RWPE1 (cell line): ENCODE measurements at places on chromosomes 6 and 20.
A peak's percentile ranks its signal among the peaks of the same experiment; 100 is the strongest.

DNA sequence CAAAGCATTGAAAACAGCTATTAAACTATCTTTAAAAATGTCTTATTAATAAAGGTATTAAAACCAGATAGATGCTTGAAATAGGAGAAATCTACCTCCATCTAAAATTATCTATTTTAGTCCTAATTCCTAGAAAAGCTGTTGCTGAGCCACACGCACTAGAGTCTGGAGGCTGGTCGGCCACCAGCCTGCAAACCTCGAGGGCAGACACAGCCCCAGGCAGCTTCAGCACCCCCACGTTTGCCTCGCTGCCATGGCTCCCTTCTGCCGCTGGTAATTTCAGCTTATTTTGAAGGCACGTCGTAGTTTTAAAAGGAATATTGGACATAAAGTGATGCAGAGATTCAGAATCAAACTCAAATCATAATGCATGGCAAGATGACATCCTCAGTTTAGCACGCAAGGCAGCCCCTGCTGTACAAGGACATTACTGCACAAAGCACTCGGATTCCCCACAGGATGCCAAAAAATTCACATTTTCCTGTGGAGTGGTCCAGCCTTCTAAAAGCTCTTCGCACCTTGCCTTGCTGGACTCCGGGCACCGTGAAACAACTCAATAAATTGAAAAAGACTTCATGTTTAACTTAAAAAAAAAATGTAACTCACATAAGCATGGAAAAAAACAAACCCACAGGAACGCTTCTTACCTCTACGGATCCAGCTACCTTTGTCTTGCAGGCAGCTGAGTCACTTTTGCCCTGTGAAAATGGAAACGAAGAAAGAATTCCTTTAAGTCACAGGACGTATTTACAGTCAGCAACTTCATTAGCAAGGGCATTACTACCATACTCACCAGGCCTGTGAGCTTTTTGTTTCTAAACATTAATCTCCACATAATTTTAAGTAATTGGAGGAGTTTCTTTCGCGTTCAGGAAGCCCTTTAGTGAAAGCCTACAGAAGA lies 143.4 kb upstream of the RPS6KA2 start:
- no peak for DNase-seq

DNA sequence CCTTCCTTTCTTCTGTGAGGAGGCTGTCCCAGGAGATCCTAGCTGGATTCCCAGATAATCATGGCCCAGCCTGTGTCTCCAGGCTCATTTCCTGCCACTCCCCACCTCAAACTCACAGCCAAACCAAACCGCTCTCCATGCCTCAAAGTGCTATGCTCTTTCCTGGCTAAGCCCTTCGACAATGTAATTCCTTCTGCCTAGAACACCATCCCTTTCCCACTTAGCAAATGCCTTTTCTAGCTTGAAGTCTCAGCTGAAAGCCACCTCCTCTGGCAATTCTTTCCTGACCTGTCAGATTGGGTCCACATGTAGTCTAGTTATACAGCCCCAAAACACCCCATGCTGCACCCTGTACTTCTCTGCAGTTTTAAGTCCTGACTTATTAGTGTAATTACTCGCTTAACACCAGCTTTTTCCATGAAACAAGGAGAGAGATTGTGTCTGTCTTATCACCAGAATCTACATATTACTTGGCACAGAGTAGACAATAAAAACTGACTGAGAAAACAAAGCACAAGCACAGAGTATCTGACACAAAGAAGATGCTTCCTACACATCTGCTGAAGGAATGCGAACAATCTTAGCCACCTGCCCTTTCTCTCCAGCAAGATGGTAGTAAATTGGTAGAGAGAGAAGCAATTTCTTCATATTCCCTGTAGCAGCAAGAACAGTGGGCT lies 5.4 kb downstream of the TRIM26 start:
- peak; percentile 30 for DNase-seq

GRCh38 chr6:4420160-4420865 lies 284.9 kb upstream of the ECI2 start:
- DNase-seq = no peak

DNA sequence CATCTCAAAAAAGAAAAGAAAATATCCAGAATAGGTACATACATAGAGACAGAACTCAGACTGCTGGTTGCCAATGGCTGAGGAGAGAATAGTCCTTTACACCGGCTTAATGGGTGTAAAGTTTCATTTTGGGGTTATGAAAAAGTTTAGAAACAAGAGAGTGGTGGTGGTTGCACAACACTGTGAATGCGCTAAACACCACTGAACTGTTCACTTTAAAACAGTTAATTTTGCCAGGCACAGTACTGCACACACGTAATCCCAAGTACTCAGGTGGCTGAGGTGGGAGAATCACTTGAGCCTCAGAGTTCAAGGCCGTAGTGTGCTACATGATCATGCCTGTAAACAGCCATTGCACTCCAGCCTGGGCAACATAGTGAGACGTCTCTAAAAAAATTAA lies 7.6 kb downstream of the ILRUN start:
- no peak for DNase-seq

- no peak for DNase-seq
Observed at GRCh38 chr6:138416206-138416605, 12.2 kb downstream of the HEBP2 start.

DNA sequence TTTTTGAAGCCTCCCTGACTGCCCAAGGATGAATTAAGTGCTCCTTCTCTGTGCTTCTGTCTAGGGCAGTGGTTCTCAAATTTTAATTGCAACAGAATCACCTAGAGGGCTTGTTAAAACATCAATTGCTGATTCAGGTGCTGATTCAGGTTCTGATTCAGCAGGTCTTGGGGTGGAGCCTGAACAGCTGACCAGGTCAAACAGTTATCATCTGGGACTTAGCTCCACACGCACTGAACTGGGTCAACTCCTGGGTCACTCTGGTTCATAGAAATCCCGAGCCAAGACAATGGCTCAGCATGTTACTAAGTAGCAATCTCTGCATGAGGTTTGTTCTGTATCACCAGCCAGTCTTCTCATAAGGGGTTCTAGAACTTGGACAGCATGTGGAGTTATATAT lies 192.3 kb downstream of the GJA1 start:
- peak; percentile 20 for DNase-seq

DNA sequence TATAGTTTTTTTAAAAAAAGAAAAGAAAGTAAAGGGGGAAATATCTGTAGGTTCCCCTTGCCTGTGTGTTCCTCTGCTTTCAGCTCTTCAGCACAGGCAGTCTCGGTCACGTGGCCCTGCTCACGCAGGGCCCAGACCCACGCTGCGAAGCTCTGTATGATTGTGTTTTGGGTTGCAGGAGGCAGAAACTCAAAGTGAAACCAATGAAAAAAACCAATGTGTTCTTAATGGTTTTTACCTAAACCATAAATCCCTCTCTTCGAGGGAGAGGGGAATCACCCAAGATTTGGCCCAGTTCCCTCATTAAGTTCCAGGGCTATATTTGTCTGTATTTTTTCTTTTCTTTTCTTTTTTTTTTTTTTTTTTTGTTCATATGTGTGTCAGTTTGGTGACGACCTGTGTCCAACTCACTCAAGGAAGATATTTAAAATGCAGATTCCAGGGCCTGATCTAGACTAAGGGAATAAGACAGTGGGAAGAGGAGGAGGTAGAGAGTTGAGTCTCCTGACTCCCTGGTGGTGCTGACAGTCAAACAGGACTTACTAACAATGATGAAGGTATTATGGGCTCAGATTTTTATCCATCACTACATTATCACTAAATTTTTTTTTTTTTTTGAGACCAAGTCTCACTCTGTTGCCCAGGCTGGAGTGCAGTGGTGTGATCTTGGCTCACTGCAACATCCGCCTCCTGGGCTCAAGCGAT lies 33.8 kb upstream of the RREB1 start:
- DNase-seq = no peak

GRCh38 chr20:6501061-6501460 lies 266.4 kb upstream of the BMP2 start:
- DNase-seq = peak; percentile 93

- DNase-seq = no peak
Observed at GRCh38 chr6:23447731-23448130, 678.3 kb upstream of the NRSN1 start.

DNA sequence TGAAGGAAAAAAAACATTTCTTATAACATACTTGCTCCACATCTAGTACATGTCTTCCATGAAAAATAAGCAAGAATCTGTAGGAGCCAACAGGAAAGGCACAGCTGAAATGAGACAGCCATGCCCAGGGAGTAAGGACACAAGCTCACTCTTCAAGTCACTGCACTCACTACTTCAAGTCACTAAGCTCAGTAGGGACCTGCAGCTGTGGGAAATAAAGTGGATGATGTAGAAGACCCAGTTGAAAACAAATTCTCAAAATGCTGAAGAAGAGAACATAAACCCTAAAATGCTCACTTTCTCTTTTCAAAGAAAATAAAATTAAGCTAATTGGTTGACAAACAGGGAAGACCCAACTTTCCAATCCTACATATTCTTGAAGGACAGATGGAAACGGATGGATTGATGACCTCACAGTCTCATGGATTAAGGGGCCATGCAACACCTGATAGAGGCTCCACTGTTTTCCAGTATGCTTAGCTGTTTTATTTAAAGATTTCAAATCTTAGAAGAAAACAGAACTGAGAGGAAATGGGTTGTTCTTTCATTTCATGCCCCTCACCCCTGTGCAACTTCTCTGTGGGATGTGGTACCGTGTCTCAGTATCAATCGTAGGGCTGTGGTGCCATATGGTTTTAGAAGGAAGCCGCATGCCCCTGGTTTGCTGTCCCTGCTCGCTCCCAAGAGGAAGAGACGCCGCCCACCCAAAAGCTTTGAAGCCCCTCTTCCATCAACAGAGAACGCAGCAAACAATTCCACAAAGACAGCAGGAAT lies 133.3 kb downstream of the WDR27 start:
- DNase-seq = no peak

DNA sequence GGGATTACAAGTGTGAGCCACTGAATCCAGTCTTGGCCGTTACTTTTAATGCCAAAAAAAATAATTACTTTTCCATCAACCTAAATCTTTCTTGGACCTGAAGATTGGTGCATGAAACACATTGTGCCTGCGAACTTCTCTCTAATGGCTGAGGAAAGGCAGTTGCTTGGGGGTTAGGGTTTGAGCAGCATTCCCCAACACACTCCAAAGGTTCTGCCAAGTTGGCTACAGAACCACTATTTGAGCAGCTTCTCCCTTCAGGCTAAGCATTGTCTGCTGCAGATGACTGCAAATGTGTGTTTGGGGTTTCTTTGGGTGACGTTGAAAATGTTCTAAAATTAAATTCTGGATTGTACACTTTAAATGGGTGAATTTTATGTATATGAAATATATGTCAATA lies 6.3 kb upstream of the LBP start:
- no peak for DNase-seq

GRCh38 chr6:43749461-43749860 lies 20.6 kb upstream of the VEGFA start:
- no peak for DNase-seq

DNA sequence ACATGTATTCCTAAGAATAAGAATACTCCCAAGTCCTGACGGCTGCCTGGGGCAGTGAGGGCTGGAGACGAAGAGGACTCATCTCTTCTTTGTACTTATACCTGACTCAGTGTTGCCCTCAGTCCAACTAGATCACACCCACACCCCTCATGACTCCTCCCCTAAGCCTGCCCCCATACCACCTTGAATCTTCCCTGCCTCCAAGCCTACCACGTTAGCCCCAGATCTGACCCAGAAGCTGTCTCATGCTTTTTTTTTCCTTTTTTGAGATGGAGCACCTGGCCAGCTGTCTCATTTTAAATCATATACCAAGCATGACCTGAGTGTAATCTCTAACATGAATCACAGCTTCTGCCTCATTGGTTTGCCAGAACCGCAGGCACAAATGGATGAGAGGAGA lies 45.2 kb downstream of the MUC22 start:
- DNase-seq = peak; percentile 65

GRCh38 chr20:56345911-56346310 lies 12.9 kb upstream of the FAM210B start:
- DNase-seq = no peak

- no peak for DNase-seq
Observed at GRCh38 chr6:138593909-138594757, 94.8 kb upstream of the NHSL1 start.

DNA sequence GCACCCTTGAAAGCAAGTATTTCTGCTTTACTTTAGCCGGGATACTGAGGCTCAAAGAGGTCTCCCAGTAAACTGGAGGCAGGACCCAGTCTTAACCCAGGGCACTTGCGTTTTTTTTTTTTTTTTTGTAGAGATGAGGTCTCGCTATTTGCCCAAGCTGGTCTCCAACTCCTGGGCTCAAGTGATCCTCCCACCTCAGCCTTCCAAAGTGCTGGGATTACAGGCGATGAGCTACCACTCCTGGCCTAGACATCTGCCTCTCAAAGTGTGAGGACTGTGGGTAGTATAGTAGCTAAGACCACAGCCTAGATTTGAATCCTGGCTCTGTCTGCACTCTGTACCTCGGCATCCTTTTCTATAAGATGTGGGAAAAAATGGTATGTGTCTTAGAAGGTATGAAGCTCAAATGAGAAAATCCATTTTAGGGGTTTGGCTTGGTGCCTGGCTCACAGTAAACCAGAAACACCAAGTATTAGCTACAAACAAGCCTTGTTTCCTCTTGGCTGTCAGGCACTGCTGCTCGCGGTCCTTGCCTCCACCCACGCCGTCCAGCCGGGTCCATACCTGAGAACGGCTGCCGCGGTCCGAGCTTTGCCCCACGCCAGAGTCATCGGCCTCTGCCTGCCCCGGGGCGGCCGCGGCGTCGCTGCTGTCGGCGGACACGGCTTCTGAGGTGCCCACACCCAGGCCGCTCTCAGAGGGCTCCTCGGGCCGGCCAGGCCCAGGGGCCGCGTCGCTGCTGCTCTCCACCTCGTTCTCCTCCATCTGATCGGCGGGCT lies 1.2 kb downstream of the ZNF335 start:
- DNase-seq = no peak

DNA sequence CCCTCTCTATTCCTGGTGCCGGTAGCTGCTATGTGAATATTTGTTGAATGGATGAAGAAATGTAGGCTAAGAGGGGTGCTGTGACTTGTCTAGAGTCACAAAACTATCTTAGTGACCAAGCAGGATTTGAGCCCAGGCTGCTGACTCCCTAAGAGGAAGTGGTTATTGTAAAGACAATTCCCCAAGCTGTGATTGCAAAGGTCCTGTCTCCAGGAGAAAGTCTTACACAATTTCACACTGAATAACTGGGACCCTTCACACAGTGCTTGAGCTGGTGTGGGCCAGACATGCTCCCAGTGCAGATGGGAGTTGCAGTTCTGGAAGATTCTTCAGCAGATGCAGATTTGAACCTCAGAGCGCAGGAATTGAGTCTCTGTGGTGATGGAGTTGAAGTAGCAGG lies 38.1 kb downstream of the IYD start:
- DNase-seq = no peak

- DNase-seq = no peak
Observed at GRCh38 chr20:34243377-34243776, 2.2 kb downstream of the ASIP start.

DNA sequence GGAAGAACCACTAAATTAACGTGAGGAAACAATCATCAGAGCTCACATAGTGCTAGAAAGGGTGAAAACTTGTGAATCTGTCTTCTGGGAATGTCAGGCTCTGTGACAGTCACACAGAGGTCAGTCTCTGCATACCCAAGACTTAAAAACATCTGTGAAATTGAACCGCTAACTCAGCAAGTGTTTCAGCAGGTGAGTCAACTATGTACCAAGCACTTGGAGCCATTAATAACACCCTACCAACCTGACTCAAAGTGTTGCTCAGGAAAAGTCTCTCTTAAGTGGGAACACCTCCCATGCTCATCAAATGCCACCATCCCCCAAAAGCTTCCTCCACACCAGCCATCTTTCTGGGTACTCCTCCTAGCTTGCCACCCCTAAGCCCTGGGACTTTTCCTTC lies 92.3 kb upstream of the CARMIL1 start:
- DNase-seq = no peak

GRCh38 chr6:45576648-45577624 lies 199.2 kb upstream of the SUPT3H start:
- no peak for DNase-seq
